Activated CD4-positive, CD25-positive, alpha-beta regulatory T cell treated with anti-CD3 and anti-CD28 coated beads, Interleukin-2, amount 50 U/mL, for 24 hours (primary cell): ENCODE measurements at places on chromosomes 7 and 10.

- no peak for ATAC-seq
These were observed 171.6 kb upstream of the NPSR1 start for GRCh38 chr7:34486371-34486770.

DNA sequence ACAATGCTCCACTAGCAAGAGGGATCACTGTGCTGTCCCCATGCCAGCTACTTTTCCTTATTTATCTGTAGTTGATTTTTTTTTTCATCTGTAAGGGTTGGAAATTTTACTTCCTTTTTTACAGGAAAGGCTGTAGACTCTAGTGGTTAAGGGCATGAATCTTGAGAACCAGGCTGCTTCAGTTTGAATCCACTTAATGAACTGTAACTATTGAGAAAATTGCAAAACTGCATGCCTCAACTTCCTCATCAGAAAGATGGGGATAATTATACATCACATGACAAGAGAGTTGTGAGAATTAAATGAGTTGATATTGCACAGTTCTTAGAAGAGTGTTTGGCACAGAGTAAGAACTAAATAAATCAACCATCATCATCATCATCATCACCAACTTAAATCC, 106.4 kb upstream of the GSDME start:
- ATAC-seq, result no peak

GRCh38 chr7:71133232-71133622, 1.3 kb downstream of the GALNT17 start:
- no peak for ATAC-seq

GRCh38 chr10:102384606-102385429, 10.7 kb upstream of the NFKB2 start:
- ATAC-seq, result no peak

- no peak for ATAC-seq
These were observed 179.3 kb downstream of the TFEC start for GRCh38 chr7:115851291-115851690.

GRCh38 chr7:148650232-148650858, 48.4 kb upstream of the CUL1 start:
- ATAC-seq, result no peak

- ATAC-seq, result no peak
These were observed 322.6 kb downstream of the DGKB start for GRCh38 chr7:14579971-14580370.

- no peak for ATAC-seq
These were observed 6.8 kb upstream of the TRUB1 start for GRCh38 chr10:114931072-114931679.

DNA sequence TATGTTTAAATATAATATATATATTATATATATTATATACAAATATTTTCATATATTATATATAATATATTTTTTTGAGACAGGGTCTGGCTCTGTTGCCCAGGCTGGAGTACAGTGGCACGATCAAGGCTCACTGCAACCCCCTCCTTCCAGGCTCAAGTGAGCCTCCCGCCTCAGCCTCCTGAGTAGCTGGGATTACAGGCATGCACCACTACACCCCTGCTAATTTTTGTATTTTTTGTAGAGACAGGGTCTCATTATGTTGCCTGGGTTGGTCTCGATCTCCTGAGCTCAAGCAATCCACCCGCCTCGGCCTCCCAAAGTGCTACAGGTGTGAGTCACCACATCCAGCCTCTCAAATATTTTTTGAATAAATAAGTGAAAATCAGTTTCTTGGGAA, 215.5 kb downstream of the GATA3 start:
- ATAC-seq, result no peak
